ENCODE measurements at places on chromosomes 1 and 21.

DNA sequence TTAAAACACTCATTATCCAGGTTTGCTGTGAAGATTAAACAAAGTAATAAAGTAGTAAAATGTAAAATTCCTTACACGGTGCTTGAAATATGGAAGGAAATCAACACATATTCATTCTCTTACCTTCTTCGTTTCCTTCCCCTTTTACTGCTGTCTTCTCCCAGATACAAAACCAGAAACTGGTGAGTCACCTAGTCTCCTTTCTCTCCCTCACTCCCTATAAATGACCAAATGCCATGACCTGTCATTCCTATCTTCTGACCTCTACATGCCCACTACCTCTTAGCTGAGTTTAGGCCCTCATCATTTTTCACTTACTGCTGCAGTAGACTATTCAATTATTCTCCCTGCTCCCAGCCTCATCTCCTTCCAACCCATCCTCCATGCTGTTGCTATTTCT lies 4.3 kb upstream of the NR1I3 start:
- DNase-seq: no peak

GRCh38 chr1:118097622-118098348 lies 87.2 kb downstream of the SPAG17 start:
- no peak for DNase-seq

DNA sequence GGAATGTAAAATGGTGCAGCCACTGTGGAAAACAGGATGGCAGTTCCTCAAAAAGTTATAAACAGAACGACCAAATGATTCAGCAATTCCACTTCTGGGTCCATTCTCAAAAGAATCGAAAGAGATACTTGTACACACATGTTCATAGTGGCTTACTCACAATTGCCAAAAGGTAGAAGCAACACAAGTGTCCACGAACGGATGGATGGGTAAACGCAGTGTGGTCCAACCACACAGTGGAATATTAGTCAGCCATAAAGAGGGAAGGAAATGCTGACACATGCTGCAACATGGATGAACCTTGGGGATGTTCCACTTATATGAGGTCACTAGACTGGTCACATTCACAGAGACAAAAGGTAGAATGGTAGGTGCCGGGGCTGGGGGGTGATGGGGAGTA lies 5.3 kb downstream of the KRTAP10-1 start:
- no peak for DNase-seq

DNA sequence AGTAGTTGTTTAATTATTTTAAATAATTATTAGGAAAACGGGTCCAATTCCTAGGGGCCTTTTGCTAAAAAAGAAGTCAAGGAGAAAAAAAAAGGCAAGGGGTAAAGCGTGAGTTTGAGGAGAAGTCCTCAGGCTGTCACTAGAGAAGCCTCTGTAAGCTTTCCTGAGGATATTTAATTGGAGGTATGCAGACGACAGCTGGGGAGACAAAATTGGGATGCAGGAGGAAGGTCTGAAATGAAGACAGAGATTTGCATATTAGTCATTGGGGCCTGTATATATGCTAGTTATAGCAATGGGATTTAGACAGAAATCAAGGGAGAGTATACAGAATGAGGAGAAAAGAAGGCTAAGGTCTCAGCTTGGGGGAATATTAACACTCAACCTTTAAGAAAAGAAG lies 8.6 kb downstream of the ATP6V1G3 start:
- DNase-seq: no peak

DNA sequence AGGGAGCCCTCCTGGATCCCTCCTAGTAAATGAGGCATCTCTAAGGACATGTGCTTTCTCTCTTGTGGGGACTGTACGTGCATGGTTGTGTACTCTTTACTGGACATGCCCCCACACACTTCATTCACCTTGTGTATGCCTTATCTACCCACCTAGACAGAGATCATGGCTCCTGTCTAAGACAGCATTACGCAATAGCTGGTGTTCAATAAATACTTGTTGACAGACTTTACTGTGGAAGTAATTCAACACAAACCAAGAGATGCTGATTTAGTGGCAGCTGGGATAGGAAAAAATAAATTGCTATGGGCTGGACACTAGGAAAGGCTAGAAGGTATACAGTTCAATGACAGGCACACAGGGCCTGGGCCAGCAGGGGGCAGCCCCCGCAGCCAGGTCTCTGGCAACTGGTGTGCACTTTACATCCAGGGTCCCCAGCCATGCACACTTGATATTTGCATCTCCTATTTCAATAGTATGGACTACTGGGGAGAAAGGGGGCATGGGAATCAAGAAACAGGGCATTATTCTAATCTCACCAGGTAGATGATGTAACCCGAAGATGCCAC lies 24.2 kb downstream of the TRABD2B start:
- no peak for DNase-seq

- no peak for DNase-seq
Measured at GRCh38 chr1:1353389-1354151, 4.4 kb upstream of the DVL1 start.

- DNase-seq: no peak
Measured at GRCh38 chr1:153389401-153389800, 1.5 kb downstream of the S100A8 start.

- DNase-seq: no peak
Measured at GRCh38 chr1:234885601-234886000, 243.0 kb downstream of the TOMM20 start.

DNA sequence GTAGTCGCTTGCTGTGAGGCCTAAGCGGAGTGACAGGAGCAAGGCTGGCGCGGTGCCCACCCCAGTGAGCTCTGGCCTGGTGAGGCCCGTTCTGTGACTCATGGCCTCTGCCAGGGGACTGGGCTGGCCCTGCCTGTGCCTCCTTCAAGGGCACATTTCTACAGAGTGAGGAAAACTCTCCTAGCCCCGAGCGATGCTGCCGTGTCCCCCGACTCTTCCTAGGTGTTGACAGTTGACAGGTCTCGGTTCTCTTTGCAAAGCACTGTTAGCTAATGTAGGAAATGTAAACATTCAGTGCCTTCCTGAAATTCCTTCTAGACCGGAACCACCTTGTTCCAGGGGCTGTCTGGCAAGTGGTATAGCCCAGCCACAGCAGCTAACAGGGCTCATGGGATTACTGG lies 43.9 kb downstream of the ABCG1 start:
- DNase-seq: no peak

DNA sequence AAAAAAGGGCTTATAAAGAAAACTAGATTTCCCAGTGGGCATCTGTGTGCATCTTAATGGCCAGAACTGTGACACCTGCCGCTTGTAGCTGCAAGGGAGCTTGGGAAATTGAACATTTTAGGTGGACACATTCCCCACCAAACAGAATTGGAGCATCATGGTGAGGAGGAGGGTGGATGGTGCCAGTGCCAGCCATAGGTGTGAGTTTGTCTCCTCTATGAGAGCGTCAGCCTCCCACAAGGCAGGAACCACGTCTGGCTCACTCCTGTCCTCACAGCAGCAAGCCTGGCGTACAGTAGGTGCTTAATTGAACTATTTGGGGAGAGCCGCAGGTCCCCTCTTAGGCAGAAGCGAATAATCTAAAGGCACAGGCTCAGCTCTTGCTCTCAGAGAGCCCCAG lies 124.5 kb upstream of the TMEM51 start:
- no peak for DNase-seq

- DNase-seq: no peak
Measured at GRCh38 chr1:23304140-23304620, 39.9 kb downstream of the HNRNPR start.

GRCh38 chr21:26409735-26410134 lies 163.4 kb downstream of the CYYR1 start:
- DNase-seq: no peak

GRCh38 chr1:245751116-245751515 lies 596.3 kb downstream of the KIF26B start:
- no peak for DNase-seq

GRCh38 chr21:45632637-45633251 lies 10.8 kb upstream of the PCBP3 start:
- DNase-seq: no peak

- peak; percentile 47 for DNase-seq
Measured at GRCh38 chr1:45299981-45300668, 26.6 kb upstream of the HPDL start.

DNA sequence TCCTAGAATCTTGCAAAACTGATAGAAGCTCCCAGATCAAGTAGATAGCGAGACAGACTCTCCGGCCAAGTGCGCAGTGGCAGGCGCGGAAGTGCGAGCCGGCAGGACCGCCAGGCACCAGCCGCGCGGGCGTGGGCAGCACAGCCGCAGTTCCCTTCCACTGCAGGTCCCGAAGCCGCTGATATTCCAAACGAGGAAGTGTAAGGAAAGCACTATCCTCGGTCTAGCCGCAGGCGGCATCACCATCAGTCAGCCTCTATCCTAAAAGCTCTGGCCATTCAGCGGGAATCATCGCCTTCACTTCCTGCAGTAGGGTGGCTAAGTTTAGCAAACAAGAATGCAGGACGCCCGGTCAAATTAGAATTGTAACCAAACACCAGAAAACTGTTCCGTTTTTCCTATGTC lies 710 bp downstream of the GLRX2 start:
- DNase-seq: no peak

DNA sequence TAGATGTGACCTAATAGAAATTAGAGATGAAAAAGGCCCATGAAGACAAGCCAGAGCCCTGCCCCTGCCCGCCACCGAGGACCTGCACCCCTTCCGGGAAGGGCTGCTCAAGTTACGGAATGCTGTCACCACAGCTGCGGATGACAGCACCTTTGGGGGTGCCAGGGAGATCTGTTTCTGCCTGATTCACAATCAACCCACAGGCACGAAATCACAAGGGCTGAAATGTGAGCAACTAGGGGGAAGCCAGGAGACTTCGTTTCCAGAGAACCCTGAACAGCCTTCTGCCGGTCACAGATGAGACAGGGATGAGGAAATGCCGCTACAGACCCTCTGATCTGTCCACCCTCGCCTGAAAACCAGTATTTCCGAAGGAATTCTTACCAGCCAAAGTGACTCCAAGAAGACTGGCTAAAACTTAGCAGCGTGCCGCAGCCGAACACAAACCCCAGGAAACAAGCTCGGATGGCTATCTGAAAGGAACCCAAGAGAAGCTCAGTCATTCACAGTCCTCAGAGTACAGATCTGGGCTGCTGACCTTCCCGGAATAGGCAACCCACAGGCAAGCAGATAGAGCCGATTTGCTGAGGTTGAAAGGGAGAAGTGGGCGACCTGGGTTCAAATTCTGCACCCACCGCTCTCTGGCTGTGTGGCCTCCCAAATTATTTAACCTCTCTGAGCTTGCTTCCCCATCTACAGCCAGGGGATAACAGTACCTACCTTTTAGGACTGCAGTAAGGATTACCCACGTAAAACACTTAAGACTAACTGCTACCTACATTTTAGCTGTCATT lies 1.1 kb downstream of the ICMT start:
- DNase-seq: no peak

DNA sequence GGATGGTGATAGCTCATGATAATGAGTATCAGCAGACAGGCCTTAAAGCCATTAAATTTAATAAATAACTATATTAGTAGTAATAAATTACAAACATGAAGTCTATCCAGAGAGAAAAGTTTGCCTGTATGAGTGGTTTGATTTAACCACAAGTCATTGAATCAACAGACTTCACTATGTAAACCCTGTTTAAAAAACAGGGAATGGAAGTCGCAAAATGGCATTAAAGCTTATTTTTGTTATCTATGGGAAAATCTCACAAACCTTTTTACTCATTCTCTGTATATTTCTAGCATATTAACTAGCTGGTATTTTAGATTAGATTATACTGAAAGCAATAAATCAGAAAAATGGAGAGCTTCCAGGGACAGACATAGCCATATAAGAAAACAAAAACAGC lies 45.3 kb downstream of the SASS6 start:
- DNase-seq: no peak

- no peak for DNase-seq
Measured at GRCh38 chr1:115725600-115725999, 42.9 kb downstream of the CASQ2 start.

GRCh38 chr1:228996281-228996680 lies 261.0 kb downstream of the RHOU start:
- no peak for DNase-seq

GRCh38 chr21:44529011-44529421 lies 11.0 kb downstream of the KRTAP10-1 start:
- no peak for DNase-seq

- no peak for DNase-seq
Measured at GRCh38 chr1:68173283-68173935, 58.9 kb downstream of the WLS start.

GRCh38 chr1:47755101-47755990 lies 241.8 kb downstream of the TRABD2B start:
- peak; percentile 74 for DNase-seq

GRCh38 chr1:224435318-224435763 lies 744 bp upstream of the WDR26 start:
- DNase-seq: no peak

GRCh38 chr21:42436914-42437313 lies 33.2 kb downstream of the UBASH3A start:
- no peak for DNase-seq

- no peak for DNase-seq
Measured at GRCh38 chr1:179141592-179142251, 59.9 kb downstream of the TOR3A start.

DNA sequence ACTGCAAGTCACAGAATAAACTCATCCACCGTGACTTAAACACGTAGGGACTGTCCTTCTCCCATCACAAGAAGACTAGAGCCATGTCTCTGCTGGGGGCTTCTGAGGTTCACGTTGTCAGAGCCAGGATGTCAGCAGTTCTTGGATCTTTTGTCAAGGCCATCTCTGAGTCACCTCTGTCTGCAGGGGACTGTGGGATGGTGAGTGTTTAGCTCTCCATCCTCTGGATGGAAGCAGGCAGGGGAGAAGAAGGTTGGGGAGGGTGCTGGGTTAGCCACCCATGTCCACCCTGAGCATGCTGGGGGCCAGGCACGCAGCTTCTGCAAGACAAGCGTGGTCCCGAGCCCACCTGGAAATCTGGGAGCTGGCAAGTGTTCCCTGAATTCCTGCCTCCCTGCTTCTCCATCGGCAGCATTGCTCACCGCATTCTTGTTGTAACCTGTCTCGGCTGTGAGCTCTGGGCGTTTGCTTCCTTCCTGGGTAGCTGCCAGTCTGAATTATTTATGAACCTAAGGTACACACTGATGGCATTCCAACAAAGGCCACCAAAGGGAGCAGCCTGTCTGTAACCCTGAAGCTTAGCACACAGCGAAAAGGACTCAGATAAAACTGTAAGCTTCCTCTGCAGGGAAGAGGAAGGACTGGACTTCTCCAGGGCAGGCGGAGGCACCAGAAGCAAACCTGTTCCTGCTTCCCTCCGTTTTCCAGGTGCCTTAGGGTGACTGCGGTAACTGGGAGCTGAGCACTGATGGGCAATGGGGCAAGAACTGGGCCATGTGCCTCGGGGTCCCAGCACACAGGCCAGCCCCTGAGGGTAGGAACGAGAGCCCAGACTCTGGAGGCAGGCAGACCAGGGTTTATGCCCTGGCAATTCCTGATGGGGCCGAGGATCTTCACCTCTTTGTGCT lies 88.6 kb downstream of the RIPK4 start:
- DNase-seq: no peak

GRCh38 chr1:223114871-223115270 lies 28.2 kb downstream of the TLR5 start:
- DNase-seq: no peak

- DNase-seq: no peak
Measured at GRCh38 chr1:205497351-205497750, 7.1 kb upstream of the CDK18 start.
